ENCODE measurements at places on chromosomes 12 and 14. TPM values are rescaled to one million over a fixed set of nuclear protein-coding genes. Genes with fewer than 3 reads are reported as not detected.

- DNase-seq = no peak
These were observed 47.4 kb upstream of the FLRT2 start for GRCh38 chr14:85482552-85482951.

DNA sequence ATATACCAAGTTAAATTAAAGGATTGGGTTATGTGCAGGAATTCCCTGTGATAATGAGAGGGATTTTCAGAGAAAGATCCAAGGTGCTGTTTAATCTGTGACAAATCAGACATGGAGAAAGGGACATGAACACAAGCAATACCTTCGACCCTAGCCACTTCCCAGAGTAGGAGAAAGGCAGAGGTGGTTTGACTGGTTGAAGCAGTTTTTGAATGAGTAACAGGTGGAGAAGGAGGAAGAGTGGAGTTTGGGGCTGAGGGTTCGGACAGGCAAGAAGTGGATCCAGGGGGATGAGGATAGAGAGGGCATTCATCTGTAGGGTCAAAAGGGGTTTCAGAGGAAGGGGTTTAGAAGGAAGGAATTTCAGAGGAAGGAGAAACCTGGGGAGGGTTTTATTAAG lies 27.4 kb upstream of the A2M start:
- DNase-seq = no peak

The AQP2 gene
- total RNA-seq = not detected

The HCAR2 gene
- not detected for total RNA-seq

The RNF212B gene
- not detected for total RNA-seq

The RAPGEF3 gene
- 8.7 TPM for total RNA-seq

All from kidney epithelial cell (primary cell).